D341Med (cell line): ENCODE measurements at places on chromosomes 2 and 18.

DNA sequence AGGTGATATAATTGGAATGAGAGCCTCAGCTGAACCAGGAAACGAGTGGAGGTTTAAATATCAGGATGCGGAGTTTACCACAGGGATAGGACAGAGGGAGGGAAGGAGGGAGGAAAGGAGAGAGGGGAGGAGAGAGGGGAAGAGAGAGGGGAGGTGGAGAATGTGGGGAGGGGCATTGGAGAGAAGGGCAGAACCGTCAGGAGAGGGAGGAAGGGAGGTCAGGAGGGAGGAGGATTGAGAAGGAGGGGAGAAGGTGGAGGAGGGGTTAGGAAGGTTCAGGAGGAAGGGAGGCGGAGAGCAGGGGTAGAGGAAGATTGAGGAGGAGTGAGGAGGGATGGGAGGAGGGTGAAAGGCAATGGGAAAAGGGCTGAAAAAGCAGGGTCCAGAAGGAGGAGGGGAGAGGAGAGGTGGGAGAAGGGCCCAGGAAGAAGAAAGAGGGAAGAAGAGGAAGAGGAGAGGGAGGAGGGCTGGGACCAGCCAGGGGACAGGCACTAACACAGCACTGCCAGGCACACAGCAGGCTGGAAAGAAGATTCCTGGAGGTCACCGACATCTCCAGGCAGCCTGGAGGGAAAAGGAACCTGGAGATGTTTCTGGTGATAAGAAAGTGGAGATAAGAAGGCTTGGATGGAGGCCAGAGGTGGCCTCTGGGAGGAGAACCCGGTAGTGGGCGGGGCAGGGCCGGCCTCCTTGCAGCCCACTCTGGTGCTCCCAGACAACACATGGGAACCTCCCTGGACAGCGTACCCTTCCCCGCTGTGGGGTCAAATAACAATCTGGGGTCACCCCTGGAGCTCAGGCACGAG lies 176.7 kb upstream of the SMAD2 start:
- DNase-seq: no peak

DNA sequence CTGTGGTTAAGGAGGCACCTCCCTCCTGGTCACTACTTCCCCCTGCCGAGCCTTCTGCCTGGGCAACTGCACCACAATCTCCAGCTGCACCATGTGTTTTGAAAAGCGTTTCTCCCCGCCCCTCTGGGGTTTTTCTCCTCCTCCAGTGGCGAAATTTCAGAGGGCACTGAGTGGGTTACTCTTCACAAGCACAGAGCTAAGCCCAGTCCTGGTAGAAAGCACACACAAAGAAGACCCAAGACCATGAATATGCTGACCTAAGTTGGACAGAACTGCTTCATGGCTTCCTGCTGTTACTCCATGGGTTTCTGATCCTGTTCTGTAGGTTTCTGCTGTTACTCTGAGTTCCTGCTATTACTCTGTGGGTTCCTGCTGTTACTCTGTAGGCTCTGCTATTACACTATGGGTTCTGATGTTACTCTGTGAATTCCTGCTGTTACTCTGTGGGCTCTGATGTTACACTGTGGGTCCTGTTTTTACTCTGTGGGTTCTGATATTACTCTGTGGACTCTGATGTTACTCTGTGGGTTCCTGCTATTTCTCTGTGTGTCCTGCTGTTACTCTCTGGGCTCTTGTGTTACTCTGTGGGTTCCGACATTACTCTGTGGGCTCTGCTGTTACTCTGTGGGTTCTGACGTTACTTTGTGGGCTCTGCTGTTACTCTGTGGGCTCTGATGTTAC lies 216.6 kb downstream of the RTP5 start:
- no peak for DNase-seq

GRCh38 chr2:158578703-158579330 lies 122.1 kb downstream of the PKP4 start:
- DNase-seq: no peak

DNA sequence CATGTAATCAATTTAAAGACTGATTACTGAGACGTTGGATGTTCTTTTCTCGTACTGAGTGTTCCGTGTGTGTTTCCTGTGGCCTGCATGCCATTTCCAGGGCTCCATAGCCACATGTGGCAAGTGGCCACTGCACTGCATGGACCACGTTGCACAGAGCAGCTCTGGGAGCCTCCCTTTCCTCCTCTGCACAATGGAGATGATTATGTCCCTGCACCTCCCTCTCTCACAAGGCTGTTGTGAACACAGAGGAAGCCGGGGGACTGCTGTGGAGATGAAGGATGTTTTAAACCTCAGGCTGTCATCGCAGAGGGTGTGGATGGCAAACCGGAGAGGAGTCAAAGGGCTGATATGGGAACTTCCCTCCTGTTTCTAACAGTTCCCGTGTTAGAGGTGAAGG lies 87.7 kb downstream of the TGOLN2 start:
- no peak for DNase-seq

DNA sequence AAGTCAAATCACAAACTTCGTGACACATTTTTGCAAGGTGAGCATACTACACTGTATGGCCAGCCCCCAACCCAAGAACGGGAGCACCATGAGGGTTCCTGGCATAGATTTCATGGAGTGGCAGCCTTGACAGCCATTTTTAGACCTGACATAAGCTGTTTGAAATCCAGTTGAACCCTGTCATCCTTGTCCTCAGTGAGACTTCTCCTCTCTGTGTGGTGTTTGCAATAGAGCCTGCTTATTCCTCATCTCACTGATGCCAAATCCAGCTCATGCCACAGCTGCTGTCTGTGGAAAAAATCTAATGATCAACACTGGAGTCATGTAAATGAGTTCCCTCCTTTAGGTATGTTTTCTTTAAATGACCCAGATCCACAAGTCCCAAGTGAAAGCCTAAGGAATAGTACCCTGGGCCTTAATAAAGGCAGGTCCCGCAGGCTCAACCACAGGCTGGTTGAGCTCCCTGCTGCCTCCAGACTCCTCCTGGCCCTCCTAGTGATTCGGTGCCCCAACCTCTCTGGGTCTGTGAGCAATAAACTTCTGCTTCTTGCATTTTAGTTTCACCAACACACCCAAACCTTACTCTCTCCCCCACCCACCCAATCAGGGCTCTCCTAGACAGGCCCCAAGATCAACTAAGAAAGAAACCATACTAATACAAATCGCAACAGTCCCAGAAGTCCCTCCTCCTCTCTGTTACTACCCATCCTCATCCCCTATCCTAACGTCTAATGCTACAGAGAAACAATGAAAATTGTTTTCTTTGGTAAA lies 8.4 kb upstream of the CREG2 start:
- DNase-seq: no peak

DNA sequence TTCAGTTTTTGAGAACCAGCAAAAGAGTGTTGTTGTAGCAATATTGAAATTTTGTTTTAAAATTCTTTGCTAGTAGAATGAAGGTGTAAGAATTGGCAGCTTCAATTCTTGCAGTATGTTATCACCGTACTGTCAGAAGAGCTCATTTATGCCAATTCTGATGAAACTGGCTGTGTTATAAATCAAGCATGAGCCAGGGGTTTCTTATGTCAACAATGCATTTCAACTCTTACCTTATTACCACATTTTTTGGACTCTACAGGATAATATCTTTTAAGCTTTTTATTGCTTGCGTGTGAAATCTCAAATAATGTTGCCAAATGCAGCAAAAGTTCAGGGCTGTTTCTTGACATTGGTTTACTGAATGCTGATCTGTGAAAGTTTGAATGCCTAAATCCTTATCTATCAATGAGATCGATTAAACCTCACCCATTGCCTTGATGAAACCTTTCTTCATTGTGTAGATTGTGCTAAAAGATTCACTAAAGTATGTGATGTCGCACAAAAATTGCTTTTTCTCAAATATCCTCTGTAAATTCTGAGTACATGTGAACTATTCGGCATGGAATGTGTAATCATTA lies 1389.3 kb upstream of the ZEB2 start:
- DNase-seq: no peak

GRCh38 chr2:82428251-82428650 lies 2030.8 kb downstream of the SUCLG1 start:
- no peak for DNase-seq

DNA sequence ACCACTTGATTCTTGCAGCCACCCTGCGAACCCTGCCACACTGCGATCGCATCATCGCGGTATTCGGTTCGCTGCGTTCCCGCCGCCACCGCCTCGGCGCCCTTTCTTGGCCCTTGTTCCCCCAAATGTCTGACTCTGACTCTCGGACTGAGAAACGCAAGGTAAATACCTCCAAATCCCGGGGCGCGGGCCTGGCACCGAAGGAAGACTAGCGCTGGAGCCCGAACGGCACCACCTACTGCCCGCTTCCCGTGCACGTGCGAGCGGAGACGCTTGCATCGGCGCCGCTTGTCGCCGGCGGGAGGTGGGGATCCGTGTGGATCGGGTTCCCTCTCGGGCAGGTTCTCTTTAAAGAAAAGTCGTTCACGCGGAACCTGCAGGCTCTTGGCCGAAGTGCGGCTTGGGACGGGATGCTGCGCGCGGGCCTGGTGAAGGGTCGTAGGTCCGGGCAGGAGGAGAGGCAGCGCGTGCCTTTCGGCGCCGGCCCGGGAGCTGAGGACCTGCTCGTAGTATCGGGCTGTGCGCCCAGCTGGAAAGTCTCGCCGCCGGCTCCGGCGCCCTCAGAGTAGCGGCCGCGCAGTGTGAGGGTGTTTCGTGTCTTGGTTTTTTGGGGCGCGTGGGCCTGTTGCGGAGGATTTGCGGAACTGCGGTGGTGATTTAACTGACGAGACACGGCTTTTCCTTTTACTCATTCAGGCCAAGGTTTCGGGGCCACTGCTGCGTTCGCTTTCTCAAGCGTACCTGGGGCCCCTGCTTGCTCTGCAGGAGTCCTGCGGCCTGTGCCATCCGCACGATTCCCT lies 514 bp downstream of the BCL2L11 start:
- peak; percentile 53 for DNase-seq

DNA sequence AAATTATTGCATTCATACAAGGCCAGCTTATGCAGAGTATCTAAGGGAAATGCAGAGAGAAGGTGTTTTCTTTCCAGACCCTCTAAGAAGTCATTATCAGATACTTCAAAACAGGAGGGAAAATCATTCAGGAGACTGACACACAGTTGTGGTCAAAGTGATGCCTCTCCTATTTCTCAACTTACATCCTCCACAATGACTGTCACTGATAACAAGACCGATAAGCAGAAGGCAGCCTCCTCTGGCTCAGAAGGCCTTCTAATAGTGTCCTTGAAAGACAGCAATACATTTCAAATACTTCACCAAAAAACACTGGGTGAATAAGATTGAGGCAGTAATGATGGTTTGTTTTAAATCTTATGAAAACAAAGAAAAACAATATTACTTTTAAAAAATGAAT lies 199.7 kb downstream of the PIEZO2 start:
- no peak for DNase-seq

GRCh38 chr2:188367164-188367563 lies 75.5 kb downstream of the GULP1 start:
- DNase-seq: no peak

DNA sequence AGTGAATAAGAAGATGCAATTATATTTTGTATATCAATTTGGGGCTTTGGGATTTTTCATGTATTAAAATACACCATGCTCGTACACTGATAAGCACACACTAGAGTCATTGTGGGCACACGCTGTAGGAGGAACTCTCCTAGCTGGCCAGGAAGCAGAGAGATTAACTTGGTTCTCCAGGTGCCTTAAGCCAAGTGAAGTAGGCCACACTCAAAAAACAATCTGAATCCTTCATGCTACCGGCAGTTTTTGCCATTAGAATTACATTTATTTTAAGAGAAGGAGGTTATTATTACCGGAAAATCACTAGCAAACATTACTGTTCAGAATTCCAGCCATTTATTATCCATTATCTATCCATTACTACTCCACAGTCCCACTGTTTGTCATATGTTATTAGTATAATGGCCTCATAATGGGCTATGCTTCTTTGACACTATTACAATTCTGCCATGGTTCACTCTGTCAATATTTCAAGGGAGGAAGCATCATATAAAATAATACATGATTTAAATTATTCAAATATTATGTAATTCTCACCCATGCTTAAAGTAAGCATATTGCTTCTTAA lies 214.4 kb downstream of the L3MBTL4 start:
- DNase-seq: no peak

DNA sequence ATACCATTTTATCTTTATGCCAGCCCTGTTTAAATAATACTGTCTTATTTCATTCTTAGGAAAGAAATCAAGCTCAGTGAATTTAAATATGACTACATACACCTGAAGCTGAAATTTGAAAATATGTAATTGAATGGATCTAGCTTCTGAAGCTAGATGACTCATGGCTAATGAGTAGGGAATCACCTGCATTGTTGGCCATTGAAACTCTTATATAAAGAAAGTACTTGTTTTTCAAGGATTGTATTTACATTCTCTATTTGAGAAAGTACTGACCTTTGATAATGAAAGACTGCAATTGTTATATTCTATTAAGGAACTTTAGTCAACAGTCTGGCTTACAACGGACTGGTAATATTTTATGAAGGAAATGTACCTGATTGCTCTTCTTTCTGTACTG lies 346.7 kb upstream of the LRATD1 start:
- no peak for DNase-seq

- DNase-seq: no peak
Measured at GRCh38 chr2:185456517-185456916, 282.1 kb upstream of the FSIP2 start.

DNA sequence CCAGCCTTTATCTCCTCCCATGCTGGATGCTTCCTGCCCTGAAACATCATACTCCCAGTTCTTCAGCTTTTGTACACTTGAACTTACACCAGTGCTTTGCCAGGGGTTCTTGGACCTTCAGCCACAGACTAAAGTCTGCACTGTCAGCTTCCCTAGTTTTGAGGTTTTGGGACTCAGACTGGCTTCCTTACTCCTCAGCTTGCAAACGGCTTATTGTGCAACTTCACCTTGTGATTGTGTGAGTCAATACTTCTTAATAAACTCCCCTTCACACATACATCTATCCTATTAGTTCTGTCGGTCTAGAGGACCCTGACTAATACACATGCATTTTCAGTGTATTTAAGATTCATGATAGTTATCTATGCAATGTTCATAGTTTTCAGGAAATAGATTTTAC lies 35.8 kb upstream of the ZNF804A start:
- DNase-seq: no peak

GRCh38 chr18:10381516-10381915 lies 72.9 kb upstream of the APCDD1 start:
- DNase-seq: no peak

- DNase-seq: no peak
Measured at GRCh38 chr18:47425365-47425764, 173.9 kb upstream of the SKOR2 start.

- no peak for DNase-seq
Measured at GRCh38 chr2:60413814-60414168, 139.7 kb downstream of the BCL11A start.

DNA sequence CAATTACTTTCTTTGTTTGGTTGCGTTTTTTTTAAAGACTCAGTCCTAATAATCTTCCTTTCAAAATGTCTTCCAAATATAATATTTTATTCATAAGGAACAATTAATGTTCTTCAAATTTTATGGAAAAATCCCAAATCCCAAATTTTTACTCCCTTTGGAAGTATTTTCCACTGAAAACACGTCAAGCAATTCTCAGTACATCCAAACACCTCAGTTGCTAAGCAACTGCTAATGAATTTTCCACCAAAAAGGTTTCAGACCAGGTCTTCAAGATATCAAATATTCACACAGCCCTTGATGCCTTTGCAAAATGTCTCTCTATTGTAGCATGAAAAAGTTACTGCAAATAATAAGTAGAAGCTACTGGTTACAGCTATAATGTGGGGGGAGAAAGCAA lies 140.1 kb downstream of the DSEL start:
- DNase-seq: no peak

- no peak for DNase-seq
Measured at GRCh38 chr2:235066895-235067294, 115.1 kb downstream of the SH3BP4 start.
